ENCODE measurements at places on chromosomes 3 and 15. TPM values are rescaled to one million over a fixed set of nuclear protein-coding genes. Genes with fewer than 3 reads are reported as not detected.
A peak's percentile ranks its signal among the peaks of the same experiment; 100 is the strongest.

DNA sequence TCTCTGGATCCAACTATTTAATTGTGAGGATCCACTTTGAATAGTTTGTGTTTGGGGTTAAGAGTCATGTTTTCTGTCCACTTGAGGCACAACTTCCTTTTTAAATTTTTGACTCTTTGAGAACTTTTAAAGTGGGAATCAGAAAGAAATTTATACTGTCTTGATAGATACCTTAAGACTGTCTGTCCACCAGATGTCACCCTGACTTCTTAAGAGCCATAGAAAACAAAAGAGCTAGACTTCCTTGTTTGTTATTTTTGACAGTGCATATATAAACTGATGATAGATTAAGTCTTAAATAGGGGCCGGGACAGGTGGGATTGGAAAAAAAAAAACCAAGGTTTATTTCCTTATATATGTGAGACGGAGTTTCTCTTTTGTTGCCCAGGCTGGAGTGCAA, 52.1 kb upstream of the WDR72 start:
- DNase-seq: no peak
- no peak overlapping the region for H3K4me3 ChIP-seq
- H3K36me3 ChIP-seq: no peaks in the 10 kb centered on the region
- H3K27me3 ChIP-seq: no peaks in the 10 kb centered on the region

DNA sequence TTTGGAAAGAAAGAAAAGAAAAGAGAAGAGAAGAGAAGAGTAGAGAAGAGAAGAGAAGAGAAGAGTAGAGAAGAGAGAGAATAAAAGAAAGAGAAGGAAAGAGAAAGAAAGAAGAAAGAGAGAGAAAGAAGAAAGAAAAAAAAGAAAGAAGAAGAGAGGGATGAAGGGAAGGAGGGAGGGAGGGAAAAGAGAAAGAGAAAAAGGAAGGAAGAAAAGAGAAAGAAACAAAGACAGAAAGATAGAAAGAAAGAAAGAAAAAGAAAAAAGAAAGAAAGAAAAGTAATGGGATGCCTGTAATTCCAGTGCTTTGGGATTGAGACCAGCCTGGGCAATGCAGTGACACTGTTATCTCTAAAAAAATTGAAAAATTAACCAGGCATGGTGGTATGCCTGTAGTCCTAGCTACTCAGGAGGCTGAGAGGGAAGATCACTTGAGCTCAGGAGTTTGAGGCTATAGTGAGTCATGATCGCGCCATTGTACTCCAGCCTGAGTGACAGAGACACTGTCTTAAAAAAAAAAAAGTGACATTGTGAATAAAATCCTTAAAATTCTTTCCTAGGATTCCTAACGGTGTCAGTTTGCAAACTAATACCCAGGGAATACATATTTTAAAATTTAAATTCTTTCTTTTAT, 1.7 kb downstream of the RASL12 start:
- H3K36me3 ChIP-seq: peaks cover 5% of the 10 kb centered on the region
- peaks cover 25% of the 10 kb centered on the region for H3K4me1 ChIP-seq
- H3K4me3 ChIP-seq: no peak overlapping the region

SCN11A gene
- total RNA-seq: not detected

SEMA3B gene
- 25.7 TPM for total RNA-seq

NAALADL2 gene
- total RNA-seq: 36.7 TPM

GRCh38 chr3:134197681-134198261, 52.9 kb downstream of the RYK start:
- no peaks in the 10 kb centered on the region for H3K27me3 ChIP-seq
- peak; percentile 51 for DNase-seq
- H3K36me3 ChIP-seq: peaks cover 27% of the 10 kb centered on the region
- H3K27ac ChIP-seq: no peak overlapping the region
- peaks cover 23% of the 10 kb centered on the region for H3K4me1 ChIP-seq

VPS13C gene
- 99.9 TPM for total RNA-seq

- no peak overlapping the region for H3K4me3 ChIP-seq
- H3K27me3 ChIP-seq: peaks cover 46% of the 10 kb centered on the region
- H3K4me1 ChIP-seq: no peaks in the 10 kb centered on the region
- no peaks in the 10 kb centered on the region for H3K36me3 ChIP-seq
Observed at GRCh38 chr15:86054338-86054737, 25.3 kb upstream of the AGBL1 start.

DNA sequence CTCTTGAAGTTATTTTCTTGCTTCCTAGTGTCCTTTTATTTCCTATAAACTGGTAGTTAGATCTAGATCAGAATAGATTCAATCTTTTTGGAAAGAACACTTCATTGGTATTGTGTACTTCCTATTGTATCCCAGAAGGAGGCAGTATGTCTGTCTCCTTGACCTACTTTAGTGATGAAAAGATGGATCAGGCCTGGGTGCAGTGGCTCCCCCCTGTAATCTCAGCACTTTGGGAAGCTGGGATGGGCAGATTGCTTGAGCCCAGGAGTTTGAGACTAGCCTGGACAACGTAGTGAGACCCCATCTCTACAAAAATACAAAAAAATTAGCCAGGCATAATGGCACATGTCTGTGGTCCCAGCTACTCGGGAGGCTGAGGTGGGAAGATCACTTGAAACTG, 12.0 kb downstream of the BSN start:
- peaks cover 55% of the 10 kb centered on the region for H3K27me3 ChIP-seq
- H3K4me3 ChIP-seq: no peak overlapping the region
- no peaks in the 10 kb centered on the region for H3K36me3 ChIP-seq
- H3K4me1 ChIP-seq: no peaks in the 10 kb centered on the region
- no peak overlapping the region for H3K27ac ChIP-seq
- no peak for DNase-seq

Data from Calu3 (cell line).